Activated CD8-positive, alpha-beta memory T cell treated with anti-CD3 and anti-CD28 coated beads, Interleukin-2, amount 50 U/mL, for 48 hours (primary cell): ENCODE measurements at places on chromosomes 4 and X.

DNA sequence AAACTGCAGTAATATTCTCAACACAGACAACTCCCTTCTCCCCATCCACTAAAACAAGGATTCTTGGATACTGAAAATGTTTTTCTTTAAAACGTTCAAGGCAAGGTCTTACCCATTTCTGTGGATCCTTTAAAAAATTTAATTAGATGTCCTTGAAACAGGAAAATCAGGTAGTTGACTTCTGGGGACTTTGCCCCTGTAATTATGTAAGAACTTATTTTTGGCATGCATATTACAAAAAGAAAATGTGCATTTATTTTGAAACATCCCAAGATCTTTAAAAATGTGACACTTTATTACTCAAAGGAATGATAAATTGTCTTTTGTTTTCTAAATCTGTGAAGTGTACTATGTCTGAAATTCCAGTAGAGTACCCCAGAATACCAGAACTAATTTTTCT, 25.8 kb downstream of the GUCY1B1 start:
- no peak for DNase-seq

- DNase-seq: no peak
These were observed 48.8 kb downstream of the MAP7D2 start for GRCh38 chrX:20067709-20068561.

DNA sequence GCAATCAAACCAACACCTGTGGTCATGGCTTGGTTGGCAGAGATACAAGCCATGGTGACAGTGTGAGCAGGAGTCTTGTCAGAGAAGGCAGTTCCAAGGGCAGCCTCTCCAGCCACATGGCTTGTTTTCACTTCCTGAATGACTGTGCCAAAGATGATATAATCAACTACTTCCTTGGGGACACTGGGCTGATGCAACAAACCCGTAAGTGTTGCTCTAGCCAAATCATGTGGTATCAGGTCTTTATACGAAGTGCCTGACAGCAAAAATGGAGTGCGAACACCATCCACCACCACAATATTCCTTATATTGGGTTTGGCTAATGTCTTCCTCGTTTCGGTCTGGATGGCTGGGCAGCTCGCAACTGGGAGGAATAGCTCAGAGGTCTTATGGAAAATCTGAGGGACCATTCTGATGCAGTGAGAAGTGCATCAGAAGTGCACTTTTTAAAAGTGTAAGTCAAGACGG, 922.0 kb downstream of the NLGN4X start:
- no peak for DNase-seq

- no peak for DNase-seq
These were observed 120.5 kb upstream of the MAP9 start for GRCh38 chr4:155497306-155497705.

GRCh38 chr4:76276813-76277212, 25.3 kb downstream of the FAM47E start:
- no peak for DNase-seq

- no peak for DNase-seq
These were observed 33.6 kb upstream of the JAKMIP1 start for GRCh38 chr4:6233929-6234328.

DNA sequence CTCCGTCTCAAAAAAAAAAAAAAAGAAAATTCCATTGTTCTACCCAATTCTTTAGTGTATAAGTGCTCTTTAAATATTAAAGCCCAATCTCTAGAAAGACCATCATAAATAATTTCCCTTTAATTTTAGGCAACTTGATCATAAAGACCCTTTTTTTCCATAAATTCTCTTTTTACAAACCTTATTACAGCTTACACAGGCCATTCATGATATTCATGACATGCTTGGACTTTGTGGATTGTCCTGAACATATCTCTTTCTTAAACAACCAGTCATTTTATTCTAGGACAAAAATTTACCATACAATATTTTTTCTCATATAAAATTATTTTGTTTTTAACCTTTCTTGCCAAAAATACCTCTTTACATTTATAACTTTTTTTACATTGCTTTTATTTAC, 30.5 kb downstream of the TLR8 start:
- DNase-seq: no peak

DNA sequence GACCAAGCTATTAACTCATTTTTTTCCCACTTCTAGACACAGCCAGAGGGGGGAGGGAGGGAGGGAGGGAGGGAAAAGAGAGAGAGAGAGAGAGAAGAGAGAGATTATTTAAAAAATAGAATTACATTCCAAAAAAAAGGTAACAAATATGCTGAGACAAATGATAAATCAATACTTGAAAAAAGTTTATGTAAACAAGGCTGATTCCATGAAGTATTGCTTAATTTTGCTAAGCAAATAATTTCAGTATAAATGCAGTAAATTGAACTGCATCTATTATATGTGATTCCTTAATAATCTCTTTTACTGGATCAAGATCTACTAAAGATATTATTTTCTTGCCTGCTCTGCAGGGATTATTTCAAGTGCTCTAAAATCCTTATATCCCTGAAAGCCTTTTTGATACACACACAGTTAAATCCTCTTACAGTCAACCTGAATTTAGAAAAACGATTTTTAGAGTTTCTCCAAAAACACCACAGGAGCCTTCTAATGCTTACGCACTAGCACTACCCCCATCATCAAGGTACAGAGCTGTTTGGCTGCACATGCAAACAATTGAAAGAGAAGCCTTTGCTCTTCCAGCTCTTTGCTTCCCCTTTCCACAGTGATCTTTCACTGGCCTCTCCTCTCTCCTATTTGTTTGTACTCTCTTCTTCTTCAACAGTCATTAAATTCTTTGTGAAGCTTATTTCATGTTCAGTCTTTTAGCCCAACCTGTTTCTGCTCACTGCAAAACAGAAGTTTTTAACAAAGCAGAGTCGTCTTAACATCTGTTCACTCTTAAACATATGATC, 426.3 kb upstream of the FAM241A start:
- no peak for DNase-seq

GRCh38 chr4:86948276-86948675, 13.5 kb downstream of the AFF1 start:
- no peak for DNase-seq

- DNase-seq: no peak
These were observed 385.6 kb upstream of the ADGRL3 start for GRCh38 chr4:60814549-60814948.

- no peak for DNase-seq
These were observed 971.1 kb upstream of the HS3ST1 start for GRCh38 chr4:12399781-12400180.

DNA sequence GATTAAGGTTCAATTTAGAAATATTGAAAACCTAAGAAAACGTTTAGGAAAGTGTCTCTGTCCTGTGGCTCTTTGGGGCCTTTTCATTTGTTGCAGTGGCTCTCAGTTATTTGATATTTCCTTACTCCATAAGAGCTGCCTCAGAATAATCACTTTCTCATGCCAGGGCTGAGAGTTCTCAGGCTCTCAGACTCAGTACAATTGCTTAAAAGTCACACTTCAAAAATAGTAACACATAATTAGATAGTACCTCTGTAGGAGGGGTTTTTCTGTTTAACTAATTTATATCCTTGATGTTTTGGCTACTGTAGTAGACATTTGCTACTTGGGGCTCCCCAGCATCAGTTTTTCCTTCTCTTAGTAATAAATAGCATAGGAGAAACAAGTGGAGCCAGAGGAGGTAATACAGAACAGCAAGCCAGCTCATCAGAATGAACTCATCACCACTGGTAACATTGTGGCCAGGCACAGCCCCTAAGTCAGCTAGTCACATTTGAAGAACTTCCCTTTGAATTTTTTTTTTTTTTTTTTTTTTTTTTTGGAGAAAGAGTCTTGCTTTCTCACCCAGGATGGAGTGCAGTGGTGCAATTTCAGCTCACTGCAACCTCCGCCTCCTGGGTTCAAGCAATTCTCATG, 8.0 kb upstream of the HNRNPD start:
- DNase-seq: no peak

DNA sequence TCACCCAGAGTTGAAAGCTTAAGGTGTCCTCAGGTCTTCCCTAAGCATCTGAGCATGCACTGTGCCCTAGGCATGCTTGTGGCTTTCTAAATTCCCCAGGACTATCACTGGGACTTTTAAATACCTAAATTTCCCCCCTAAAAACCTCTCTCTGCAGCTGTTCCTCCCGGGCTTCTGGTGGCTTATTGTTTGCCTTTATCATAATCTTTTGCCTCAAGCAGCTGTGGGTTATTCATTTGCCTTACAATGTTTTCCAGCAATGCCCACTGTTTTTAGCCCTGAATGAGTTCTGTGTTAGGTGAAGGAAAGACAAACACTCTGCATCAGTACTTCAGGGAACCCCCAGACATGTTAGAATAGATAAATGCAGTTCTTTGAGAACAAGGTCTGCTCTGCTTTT, 455.0 kb downstream of the ZIC3 start:
- DNase-seq: no peak

DNA sequence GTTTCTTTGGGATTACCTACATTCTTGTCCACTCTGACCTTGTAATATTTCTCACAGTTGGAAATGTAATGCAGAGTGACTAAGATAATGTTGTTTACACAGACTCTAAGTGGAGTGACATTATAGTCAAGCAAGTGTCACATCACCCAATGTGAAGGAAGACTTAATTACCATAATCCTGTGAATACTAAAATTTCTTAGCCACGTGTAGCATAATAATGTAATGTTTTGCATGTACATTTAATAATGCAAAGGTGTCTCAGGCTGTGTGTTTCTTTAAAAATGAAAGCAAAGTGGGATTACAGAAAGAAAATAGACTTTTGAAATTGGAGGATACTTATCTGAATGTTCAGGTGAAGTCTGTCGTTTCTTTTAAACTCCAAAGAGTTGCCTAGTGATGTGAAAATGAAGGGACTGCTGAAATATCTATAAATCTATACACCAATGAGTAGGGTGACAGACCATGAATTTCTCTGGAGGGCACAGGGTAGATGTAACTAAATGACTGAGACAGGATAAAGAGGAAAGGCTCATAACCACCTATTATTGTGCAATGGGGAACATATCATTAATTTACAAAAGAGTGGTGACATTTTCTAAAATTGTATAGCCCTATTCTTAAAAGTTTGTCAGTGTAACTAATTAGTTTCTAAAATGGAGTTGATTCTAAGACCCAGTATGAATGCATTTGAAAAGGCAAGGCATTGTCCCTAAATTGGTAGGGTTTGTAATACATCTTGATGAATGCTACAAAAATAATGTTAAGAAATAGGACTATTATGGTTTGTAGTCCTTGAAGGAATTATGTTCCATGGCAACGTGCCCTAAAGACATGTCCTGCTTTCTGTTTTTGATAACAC, 235.7 kb downstream of the DACH2 start:
- DNase-seq: no peak

DNA sequence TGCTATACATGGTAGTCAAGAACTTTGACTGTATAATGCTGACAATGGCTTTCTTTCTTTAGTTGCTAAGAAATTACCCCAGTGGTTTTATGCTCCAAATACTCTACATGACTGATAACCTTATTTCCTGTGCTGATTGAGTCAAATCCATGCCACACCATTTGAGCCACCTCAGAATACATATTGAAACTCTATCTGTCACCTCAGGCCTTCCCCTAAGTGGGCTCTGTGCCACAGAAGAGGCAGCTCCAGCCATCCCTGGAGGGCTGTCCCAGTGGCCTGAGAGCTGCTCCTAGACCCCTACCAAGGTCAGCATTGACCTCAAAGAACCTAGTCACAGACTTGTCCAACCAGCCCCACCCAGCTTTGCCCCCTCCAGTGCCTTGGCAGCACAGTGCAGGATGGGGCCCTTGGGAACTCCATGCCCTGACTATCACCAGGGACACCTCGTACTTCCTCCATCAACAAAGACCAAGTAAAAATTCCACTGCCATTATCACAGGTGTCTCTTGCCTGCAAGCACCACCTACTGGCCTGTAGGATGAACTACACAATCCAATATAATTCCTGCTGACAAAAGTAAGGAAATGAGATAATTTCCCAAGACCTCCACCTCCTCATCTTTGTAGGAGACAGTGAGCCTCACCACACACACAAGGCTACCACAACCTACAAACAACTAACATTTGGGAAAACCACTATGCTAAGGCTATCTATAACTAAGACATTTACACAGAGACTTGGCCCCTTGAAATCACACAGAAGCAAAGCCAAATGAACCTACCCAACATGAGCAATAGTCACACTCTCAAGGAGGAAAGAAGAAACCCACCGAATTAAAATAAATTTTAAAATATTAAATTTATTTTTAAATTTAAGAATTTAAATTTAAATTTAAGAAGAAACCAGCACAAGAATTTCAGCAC, 239.9 kb downstream of the NKX6-1 start:
- DNase-seq: no peak

DNA sequence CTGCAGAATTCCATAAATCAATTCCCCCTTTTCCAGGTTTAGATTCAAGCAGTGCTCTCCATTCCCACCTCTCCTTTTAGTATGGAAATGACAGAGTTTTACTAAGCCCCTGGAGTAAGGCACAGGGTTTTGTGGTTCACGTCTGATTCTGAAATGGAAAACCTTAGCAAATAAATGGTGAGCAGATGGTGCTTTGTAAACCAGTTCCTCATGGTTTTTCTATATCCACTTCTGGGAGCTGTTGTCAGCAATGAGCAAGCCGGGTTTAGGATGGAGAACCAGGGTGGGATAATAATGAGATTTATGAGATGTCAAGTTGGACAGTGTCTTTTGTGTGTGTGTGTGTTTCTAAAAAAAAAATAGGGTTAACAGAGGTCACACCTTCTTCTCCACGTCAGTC, 113.8 kb upstream of the RBPJ start:
- no peak for DNase-seq

GRCh38 chrX:39815631-39816030, 282.1 kb downstream of the BCOR start:
- no peak for DNase-seq

DNA sequence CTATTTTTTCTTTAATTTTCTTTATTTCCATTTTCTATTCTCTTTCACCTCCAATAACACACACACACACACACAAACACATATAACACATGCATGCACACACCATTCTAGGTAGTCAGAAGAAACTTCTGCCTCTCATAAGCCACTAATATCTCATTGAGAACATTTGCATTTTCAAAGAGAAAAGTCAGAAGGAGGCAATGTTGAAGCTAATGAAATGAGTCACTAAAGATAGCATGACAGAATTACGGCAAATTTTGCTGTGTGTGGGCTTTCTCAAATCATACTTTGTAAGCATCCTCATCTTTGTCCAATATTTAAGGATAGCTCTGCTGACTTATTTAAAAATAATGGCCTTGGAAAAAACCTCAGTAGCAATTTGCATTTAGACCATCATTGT, 291.3 kb downstream of the GUCY2F start:
- no peak for DNase-seq

GRCh38 chr4:89674876-89675459, 162.0 kb downstream of the SNCA start:
- DNase-seq: no peak

GRCh38 chr4:109041463-109042360, 260.7 kb downstream of the COL25A1 start:
- no peak for DNase-seq

GRCh38 chr4:164779811-164780216, 25.9 kb downstream of the SMIM31 start:
- no peak for DNase-seq

- no peak for DNase-seq
These were observed 29.1 kb downstream of the MCUB start for GRCh38 chr4:109589119-109589518.

- no peak for DNase-seq
These were observed 111.7 kb downstream of the HMX1 start for GRCh38 chr4:8759987-8760386.
